ENCODE measurements at places on chromosomes 4 and X. TPM values are rescaled to one million over a fixed set of nuclear protein-coding genes. Genes with fewer than 3 reads are reported as not detected.

Gene PPP4R3C
- not detected for total RNA-seq

Gene FOXR2
- total RNA-seq, result not detected

Gene AREG
- total RNA-seq, result 739 TPM

Gene GNRHR
- not detected for total RNA-seq

Gene PIGA
- 12.7 TPM for total RNA-seq

- H3K27me3 ChIP-seq, result no peaks in the 10 kb centered on the region
- H3K36me3 ChIP-seq, result no peaks in the 10 kb centered on the region
- DNase-seq, result no peak
- no peak overlapping the region for H3K27ac ChIP-seq
- no peak overlapping the region for H3K4me3 ChIP-seq
Measured at GRCh38 chr4:184346682-184347081, 127.7 kb downstream of the IRF2 start.

DNA sequence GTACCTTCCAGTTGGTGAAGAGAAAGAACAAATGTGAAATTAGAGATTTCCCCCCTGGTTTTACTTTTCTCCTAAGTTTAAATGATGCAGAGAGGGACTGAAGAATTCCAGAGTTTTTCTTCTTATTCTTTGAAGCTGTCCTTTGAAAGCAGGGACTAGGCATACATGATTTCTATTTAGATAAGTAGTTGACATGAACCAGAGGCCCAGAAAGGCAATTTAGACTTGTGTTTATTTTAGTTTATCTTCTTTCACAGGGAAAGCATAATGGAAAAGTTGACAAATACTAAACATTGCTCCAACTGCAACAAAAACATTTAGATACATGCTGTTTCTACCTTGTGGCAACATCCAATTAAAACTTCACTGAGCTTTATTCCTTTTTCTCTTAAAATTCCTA, 32.0 kb downstream of the PTPN13 start:
- no peak overlapping the region for H3K4me3 ChIP-seq
- DNase-seq, result no peak
- H3K27ac ChIP-seq, result no peak overlapping the region

Gene FOXO4
- total RNA-seq, result 14.7 TPM

GRCh38 chr4:7779432-7779768, 160.3 kb downstream of the AFAP1 start:
- DNase-seq, result no peak
- no peaks in the 10 kb centered on the region for H3K27me3 ChIP-seq
- no peak overlapping the region for H3K4me3 ChIP-seq

Gene SSX2B
- 0.42 TPM for total RNA-seq

DNA sequence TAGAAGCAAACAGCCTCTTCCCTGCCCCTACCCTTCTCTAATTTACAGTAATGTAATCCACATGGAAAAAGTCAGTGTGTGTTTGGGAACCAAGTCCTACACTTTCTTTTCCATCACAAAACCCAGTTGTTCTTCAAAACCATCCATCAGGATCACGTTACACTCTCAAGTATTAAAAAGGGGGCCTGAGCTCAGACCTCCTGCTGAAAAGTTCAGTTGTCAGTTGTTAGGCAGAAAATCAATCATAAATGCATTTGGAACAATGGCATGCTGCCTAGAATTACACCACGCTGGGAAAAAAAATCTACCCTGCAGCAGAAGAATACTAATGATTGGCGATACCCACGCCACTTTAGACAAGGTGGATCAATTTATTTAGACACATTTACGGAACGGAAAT, 236.5 kb downstream of the PARM1 start:
- no peak overlapping the region for H3K4me3 ChIP-seq
- H3K4me1 ChIP-seq, result no peaks in the 10 kb centered on the region
- H3K36me3 ChIP-seq, result no peaks in the 10 kb centered on the region
- no peaks in the 10 kb centered on the region for H3K27me3 ChIP-seq
- no peak for DNase-seq

- peak overlapping the region; percentile 24 for H3K27ac ChIP-seq
- no peaks in the 10 kb centered on the region for H3K36me3 ChIP-seq
- H3K4me3 ChIP-seq, result no peak overlapping the region
- no peaks in the 10 kb centered on the region for H3K27me3 ChIP-seq
Measured at GRCh38 chr4:36551697-36552214, 270.3 kb downstream of the DTHD1 start.

Gene CT45A10
- not detected for total RNA-seq

Gene HTR2C
- not detected for total RNA-seq

GRCh38 chr4:3054169-3054759, 20.1 kb downstream of the HTT-AS start:
- no peaks in the 10 kb centered on the region for H3K4me1 ChIP-seq
- H3K4me3 ChIP-seq, result no peak overlapping the region
- H3K27me3 ChIP-seq, result no peaks in the 10 kb centered on the region
- H3K36me3 ChIP-seq, result no peaks in the 10 kb centered on the region
- H3K27ac ChIP-seq, result no peak overlapping the region

DNA sequence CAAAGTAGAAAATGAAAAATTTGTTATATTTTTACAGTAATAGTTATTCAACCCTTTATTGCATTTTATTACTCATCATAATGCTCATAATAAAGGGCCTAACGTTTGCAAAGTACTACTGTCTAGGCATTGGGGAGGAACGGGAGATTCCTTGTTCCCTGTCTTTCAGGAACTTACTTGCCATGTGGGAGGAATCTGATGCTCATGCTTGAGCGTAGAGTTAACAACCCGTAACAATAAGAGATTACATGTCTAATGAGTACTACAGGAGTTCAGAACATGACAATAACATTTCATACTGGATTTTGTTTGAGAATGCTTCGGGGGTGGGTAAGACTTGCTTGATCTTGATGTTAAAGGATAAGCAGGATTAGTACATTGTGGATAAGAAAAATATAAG, 2.9 kb downstream of the CCSER1 start:
- H3K36me3 ChIP-seq, result no peaks in the 10 kb centered on the region
- H3K27me3 ChIP-seq, result no peaks in the 10 kb centered on the region
- H3K4me3 ChIP-seq, result no peak overlapping the region
- no peak overlapping the region for H3K27ac ChIP-seq

DNA sequence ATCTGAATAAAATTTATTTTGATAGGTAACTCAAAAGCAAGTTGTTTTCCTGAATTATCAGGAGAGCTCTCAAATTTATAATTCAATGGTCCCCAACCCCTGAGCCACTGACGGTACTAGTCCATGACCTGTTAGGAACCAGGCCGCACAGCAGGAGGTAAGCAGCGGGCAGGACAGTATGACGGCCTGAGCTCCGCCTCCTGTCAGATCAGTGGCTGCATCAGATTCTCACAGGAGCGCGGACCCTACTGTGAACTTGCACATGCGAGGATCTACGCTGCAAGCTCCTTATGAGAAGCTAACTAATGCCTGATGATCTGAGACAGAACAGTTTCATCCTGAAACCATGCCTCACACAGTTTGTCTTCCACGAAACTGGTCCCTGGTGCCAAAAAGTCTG, 37.9 kb upstream of the SEC24B start:
- H3K27me3 ChIP-seq, result peaks cover 16% of the 10 kb centered on the region
- no peak overlapping the region for H3K27ac ChIP-seq
- H3K4me3 ChIP-seq, result no peak overlapping the region
- no peaks in the 10 kb centered on the region for H3K36me3 ChIP-seq
- DNase-seq, result no peak

DNA sequence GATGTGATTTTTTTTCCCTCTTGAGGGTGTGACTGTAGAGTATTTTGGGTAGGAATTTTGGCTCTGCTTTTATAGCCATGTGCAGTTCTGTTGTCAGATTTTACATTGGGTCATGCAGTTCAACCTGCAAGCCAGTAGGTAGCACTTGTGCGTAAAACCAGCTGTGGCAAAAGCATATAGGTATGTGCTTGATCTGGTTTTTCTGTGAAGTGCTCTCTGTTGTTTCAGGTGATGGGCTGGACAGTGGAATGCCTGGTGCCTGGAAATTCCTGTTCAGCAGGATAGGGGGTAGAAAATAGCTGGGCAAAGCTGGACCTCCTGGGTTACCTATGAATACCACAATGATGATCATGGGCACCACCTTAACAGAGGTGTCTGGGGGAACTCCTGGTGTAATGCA, 584.2 kb upstream of the PCDH10 start:
- no peaks in the 10 kb centered on the region for H3K4me1 ChIP-seq
- DNase-seq, result no peak
- H3K27ac ChIP-seq, result no peak overlapping the region
- no peaks in the 10 kb centered on the region for H3K27me3 ChIP-seq
- no peaks in the 10 kb centered on the region for H3K36me3 ChIP-seq

Data from HCT116 (cell line).